ENCODE measurements at places on chromosomes 16 and 17.

DNA sequence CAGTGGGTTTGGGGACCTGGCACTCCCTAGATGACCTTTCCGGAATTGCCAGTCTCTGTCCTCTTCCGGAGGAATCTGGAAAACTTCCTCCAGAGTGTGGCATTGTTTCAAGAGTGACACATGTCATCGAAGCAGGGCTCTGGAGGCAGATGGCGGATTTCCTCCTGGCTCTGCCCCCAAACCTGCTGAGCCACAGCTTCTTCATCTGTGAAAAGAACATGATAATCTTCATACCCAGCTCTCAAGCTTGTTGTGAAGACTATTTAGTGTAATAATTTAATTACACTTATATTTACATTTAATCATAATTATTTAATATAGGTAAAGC lies 19.7 kb upstream of the TEX2 start:
- DNase-seq, result peak; percentile 10

GRCh38 chr17:47651704-47652103 lies 2.0 kb downstream of the KPNB1 start:
- DNase-seq, result no peak

- DNase-seq, result no peak
Measured at GRCh38 chr16:79263425-79263824, 337.1 kb downstream of the MAF start.

DNA sequence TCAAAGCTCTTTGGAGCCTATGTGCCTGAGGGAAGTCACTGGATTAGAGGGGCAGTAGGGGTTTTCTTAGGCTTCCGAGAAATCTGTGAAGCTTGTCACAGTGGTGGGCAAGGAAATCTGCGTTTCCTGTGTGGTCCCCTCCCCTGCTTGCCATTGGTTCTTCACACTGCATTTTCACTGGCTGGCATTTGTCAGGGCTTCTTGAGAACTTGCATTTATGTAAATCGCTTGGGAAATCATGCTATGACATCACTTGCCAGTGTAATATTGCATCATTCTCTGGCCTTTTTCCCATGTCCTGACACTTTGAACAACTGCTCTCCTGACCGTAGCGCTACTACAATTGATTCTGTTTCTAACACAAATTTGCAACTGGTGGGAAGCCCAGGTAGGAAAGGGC lies 1.8 kb downstream of the CACNG3 start:
- DNase-seq, result no peak

- no peak for DNase-seq
Measured at GRCh38 chr16:29806641-29807425, 504 bp downstream of the MAZ start.

GRCh38 chr17:16428098-16428882 lies 12.9 kb downstream of the TRPV2 start:
- no peak for DNase-seq

- no peak for DNase-seq
Measured at GRCh38 chr17:71192848-71193247, 928.0 kb upstream of the SOX9 start.

- no peak for DNase-seq
Measured at GRCh38 chr16:62240722-62241121, 204.5 kb upstream of the CDH8 start.

- no peak for DNase-seq
Measured at GRCh38 chr16:71775949-71776348, 32.7 kb downstream of the AP1G1 start.

DNA sequence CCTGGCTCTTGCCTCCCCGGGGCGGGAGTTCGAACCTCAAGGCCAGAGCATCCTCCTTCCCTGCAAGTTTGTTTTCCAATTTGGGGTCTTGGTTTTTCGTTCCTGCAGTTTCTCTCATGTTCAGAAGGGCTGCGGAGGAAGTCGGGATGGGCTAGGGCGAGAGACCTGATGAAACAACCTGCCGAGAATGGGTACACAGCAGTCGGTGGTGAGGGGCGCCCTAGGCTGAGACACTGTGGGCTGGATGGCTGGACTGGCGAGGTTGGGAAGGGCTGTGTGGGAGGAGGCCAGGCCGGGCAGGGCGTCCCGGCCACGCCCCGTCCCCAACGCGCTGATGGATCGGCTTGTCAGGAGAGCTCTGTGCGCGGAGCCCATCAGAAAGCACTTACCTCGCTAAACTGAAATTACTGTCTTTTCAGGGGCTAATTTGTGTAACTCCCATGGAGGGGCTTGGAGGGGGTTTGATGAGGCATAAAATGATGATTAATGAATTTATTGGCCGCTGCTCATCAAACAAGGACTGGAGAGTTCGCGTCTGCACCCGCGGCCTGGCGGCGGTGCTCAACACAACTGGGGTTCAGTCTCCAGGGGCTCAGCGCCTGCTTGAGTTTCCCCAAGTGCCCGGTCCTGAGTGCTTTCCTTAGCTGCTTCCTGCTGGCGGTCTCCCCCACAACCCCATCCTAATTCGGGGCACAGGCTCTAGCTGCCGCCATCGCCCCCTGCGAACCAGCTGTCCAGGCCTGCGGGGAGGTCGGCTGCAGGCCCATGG lies 9.0 kb downstream of the IRX5 start:
- DNase-seq, result no peak

DNA sequence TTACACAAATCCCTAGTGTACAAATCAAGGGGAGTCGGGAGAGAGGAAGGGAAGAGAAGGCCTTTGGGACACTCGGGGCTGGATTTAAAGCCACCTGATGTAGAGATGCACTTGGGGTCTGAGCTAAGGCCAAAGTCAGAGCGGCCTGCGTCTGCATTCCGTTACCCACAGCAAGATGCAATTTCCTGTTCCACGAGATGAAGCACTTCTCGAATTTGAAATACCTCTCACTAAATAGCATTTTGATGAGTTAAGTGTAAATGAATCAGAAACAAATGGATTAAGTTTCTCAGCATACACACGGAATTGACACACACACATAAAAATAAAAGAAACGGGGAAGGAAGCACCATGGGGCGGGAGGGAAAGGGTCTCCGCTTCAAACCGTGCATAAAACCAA lies 386.0 kb downstream of the SOX9 start:
- no peak for DNase-seq

DNA sequence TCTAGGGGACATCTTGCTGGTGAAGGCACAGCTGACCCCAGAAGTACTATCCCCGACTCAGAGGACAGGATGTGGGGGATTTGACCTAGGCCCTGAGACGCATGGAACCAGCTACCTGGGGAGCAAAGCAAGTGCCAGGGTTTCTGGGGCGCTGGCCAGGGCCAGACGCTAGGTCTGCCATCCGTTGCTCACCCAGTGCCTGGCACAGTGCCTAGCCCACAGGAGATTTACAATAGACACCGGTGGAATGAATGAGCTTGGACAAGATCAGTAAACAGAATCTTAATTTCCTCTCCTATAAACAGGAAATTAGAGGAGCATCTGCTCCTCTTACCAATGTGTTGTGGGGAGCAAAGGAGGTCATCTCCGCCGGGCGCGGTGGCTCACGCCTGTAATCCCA lies 5.0 kb downstream of the RPRML start:
- DNase-seq, result no peak

- DNase-seq, result no peak
Measured at GRCh38 chr16:19517424-19518089, 4.3 kb downstream of the GDE1 start.

DNA sequence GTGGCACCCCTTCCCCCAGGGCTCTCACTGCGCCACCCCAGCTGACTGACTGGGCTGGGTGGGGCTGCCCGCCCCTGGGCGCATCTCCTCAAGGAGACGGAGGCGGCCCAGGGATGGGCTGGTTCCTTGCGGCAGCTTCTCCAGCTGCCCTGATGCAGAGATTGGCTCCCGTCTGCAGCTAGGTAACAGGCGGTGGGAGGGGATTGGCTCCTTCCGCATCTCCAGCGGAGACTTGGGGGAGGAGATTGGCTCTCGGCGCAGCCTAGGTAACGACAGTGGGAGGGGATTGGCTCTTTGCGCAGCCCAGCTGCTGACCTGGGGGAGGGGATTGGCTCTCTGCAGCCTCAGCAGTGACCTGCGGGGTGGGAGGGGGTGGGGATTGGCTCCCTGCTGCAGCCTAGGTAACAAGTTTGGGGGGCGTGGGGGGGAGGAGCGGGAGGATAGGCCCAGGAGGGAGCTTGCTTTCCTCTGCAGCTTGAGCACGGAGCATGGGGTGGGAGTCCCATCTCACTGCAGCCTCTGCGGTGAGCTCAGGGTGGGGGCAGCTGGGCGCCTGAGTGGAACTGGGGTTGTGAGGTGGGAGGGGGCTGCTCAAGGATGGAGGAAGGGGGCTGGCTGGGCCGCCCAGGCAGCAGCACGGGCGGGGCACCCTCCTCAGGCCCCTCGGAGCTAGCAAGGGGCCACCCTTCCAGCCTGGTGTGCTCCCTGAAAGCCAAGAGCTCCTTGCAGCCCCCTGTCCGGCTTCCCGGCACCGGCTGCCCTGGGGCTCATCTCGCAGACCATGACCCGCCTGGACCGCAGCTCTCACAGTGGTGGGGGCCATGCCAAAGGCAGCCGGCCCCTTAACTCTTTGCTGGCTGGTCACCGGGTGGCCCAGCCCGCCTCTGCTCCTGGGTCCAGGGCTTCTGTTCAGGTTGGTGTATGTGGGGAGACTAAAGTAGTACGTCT lies 6.4 kb downstream of the NFE2L1 start:
- peak; percentile 71 for DNase-seq

GRCh38 chr17:67279115-67279514 lies 34.1 kb upstream of the HELZ start:
- no peak for DNase-seq

DNA sequence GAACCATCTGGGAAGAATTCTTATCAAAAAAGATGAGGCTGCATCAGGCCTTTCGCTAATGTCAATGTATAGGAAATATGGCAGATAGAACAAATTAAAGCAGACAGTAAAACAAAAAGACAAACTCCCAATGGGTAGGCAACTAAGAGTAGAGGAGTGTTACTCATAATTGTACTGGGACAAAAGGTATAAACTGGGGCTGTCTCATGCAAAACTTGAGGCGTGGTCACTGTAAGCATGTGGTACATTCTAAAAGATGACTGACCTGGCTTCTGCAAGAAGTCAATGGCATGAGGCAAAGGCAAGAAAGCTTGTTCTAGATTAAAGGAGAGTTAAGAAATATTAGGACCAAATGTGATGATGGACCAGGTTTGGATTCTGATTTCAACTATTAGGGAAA lies 26.7 kb downstream of the SMIM36 start:
- no peak for DNase-seq

DNA sequence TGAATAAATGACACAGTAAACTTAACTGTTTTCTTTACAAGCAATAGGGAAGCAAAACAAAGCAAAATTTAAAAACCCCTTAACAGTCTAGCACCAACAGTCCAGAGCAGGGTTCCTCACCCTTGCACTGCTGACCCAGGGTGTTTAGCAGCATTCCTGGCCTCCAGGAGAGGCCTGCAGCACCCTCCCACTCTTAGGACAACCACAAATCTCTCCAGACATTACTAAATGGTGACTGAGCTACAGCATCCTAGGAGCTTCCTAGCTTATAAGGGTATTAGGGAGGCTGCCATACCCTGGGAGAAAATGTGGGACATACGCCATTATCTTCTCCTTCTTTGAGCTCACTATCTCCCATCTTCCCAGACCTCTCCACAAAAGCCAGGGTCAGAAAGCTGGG lies 15.9 kb downstream of the POLG2 start:
- DNase-seq, result no peak
